Activated T-helper 9 cell treated with anti-CD3 and anti-CD28 coated beads, Interleukin-2, amount 50 U/mL, for 16 hours (primary cell): ENCODE measurements at places on chromosomes 6 and 20.

DNA sequence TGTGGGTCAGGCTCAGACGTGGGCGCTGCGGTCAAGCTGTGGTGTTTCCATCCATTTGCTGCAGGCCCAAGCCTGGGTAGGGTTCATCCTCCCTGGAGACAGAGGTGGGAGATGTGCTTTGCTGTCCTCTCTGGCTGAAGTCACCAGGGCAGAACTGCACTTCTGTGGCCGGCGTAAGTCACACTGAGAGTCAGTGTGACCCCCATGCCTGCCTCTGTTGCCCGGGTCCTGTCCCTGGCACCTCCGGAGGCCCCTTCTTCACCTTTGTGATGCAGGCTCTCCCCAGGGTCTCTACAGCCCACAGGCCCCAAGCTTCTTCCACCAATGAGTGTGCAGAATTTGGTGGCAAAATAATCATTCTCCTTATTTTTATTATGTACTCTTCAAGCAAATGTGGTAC is 53.8 kb upstream of the DACT2 start:
- no peak for DNase-seq

- DNase-seq = no peak
These were observed 20.2 kb downstream of the PRPH2 start for GRCh38 chr6:42702200-42702599.

GRCh38 chr6:27479319-27480182 is 6.6 kb upstream of the ZNF184 start:
- DNase-seq = peak; percentile 74

- DNase-seq = no peak
These were observed 15.4 kb downstream of the C6orf141 start for GRCh38 chr6:49565855-49566254.

- DNase-seq = no peak
These were observed 117.0 kb downstream of the FARS2 start for GRCh38 chr6:5378331-5378730.

GRCh38 chr6:81704700-81705099 is 47.8 kb downstream of the TENT5A start:
- DNase-seq = no peak

- no peak for DNase-seq
These were observed 74.2 kb downstream of the RIOK1 start for GRCh38 chr6:7463785-7464184.

DNA sequence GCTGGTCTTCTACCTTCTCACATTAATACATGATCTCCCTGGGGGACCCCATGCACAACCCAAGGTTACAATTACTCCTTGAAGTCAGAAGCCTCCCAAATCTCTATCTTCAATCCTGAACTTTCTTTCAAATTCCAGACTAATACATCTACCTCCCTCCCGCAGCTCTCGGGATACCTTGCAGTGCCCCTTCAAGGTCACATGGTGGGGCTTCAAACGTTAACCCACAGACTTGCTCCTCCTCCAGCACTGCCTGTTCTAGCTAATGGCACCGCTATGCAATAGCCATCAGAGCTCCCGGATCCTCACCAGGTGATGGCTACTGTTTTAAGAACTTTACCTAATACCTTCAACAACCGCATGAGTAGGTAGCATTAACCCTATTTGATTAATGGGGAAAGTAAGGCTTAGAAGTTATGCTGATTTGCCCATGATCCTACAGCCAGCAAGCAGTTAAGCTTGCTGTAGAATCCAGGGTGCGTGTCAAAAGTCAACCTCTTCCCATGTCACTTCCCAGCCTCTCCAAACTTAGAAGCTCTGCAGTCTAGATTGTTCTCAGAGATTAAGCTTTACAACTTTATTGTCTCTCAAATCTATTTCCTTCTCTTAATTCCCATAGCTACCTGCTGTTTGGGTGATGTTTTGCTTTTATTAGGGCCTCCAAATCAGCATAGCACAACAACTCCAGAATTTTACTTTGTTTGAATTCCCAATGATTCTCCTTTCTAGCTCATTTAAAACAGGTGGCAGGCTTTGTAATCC is 44.7 kb downstream of the PLAGL1 start:
- DNase-seq = no peak

- no peak for DNase-seq
These were observed 9.0 kb upstream of the AFDN start for GRCh38 chr6:167817729-167818128.

- DNase-seq = no peak
These were observed 48.3 kb downstream of the ATXN1 start for GRCh38 chr6:16712931-16713484.

DNA sequence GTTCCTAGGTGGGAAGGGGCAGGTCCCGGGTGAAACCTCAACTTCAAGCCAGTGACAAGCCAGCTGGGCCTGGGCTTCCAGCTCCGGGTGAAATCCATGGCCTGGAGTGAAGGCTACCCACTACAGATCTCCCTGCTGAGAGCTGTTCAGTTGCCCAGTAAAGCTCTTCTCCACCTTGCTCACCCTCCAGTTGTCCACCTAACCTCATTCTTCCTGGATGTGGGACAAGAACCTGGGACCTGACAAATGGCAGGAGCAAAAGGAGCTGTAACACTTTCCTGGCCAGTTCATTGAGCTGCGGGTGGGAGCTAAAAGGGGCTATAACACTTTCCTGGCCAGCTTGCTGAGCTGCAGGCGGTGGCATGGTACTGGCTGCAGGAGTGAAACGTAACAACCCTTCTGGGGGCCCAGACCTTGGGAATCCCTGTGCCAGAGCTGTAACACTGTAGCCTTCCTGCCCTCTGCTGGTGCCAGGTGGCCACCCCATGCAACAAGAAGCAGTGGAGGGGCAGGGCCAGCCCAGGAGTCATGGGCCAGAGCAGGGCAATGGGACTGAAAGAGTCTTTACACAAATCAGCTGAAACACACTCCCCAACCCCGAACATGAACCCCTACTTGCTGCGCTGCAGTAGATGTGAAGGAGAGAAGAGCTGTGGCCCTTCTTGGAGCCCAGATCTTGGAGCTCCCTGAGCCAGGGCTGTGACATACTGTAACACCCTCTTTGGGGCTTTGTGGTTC is 3.6 kb upstream of the HINT3 start:
- DNase-seq = no peak

- no peak for DNase-seq
These were observed 2.1 kb downstream of the AKAP12 start for GRCh38 chr6:151241853-151242252.

GRCh38 chr6:49252901-49253300 is 210.2 kb downstream of the MMUT start:
- no peak for DNase-seq

DNA sequence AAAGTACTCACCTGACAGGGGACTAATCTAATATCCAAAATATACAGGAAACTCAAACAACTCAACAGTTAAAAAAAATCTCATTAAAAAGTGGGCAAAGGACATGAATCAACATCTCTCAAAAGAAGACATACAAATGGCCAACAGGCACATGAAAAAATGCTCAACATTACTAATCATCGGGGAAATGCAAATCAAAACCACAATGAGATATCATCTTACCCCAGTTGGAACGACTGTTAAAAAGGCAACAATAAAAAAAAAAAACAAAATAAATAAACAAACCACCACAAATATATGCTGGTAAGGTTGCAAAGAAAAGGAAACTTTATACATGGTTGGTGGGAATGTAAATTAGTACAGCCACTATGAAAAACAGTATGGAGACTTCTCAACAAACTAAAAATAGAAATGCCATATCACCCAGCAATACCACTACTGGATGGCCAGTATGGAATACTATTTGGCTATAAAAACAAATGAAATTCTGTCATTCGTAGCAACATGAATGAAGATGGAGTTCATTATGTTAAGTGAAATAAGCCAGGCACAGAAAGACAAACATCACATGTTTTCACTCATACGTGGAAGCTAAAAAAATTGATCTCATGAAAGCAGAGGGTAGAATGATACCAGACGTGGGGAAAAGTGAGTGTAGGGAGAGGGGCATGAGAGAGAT is 6.6 kb downstream of the SIRPB2 start:
- DNase-seq = no peak

- DNase-seq = no peak
These were observed 59.4 kb downstream of the CD164 start for GRCh38 chr6:109322825-109323224.

GRCh38 chr6:41984623-41985022 is 43.0 kb upstream of the CCND3 start:
- no peak for DNase-seq

GRCh38 chr6:56255349-56255748 is 8.0 kb upstream of the COL21A1 start:
- no peak for DNase-seq

- DNase-seq = no peak
These were observed 290.1 kb downstream of the BMP2 start for GRCh38 chr20:7057611-7058010.

GRCh38 chr20:50348096-50348495 is 157.5 kb downstream of the CEBPB start:
- DNase-seq = no peak

GRCh38 chr20:23937303-23938117 is 51.1 kb downstream of the GGTLC1 start:
- DNase-seq = peak; percentile 25

DNA sequence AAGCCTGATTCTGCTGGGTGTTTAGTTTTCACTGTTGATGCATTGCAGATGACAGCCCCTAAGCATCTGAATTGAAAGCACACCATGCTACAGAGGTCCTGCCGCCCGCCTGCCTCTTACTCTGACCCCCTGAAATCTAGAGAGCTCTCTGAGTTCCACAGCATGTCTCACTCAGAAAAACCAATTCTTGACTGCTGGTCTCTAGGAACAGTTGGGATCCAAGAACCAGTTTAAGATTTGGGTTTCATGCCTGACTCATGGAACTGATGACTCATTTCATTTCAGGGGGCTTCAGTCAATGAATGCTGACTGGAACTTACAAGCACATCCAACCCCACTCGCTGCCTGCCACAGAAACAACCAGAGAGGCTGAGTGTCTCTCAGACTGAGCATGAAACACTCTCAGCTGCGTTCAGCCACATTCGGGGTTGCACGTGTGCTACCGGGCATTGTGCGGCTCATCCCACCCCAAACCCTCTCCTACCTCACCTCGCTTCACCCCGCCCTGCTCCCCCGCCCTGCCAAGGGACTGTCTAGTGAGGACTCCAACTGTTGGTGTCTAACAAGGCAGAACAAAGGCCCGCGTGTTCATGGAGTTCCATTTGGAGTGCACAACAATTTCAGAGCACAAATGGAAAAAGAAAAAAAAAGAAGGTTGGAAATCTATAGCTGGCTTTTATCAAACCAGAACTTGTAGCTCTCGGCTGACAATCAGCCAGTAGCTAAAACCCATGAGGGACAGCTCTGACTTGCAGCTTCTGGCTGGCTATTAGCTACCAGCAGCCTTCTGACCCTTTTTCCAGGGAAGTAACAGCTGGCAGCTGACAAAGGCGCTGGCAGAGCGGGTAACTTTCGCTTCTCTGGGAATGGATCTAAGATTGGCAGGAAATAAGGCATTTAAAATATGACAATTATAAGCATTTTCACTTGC is 20.0 kb upstream of the TRAF3IP2 start:
- DNase-seq = no peak

GRCh38 chr6:45898941-45899682 is 116.5 kb downstream of the CLIC5 start:
- DNase-seq = no peak
